ENCODE measurements at places on chromosomes 6 and 20. TPM values are rescaled to one million over a fixed set of nuclear protein-coding genes. Genes with fewer than 3 reads are reported as not detected.
A peak's percentile ranks its signal among the peaks of the same experiment; 100 is the strongest.

DNA sequence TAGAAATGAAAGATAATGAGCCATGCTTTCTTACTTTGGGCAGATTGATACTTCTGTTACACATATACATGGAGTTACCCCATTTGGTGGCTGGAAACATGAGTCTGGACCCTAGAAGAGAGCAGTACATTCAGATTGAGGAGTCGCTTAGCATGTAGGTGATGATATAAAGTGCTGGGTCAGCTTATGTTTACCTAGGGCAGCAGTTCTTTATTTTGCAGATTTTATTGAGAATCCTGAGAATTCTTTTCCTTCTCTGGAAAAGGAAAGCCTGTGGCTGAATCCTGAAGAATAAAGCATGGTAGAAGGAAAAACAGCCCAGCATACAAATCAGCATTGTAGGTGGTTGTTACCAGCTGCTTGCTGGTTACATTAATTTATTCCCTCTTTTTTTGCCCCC lies 91.2 kb downstream of the SMAP1 start:
- no peak for DNase-seq

DNA sequence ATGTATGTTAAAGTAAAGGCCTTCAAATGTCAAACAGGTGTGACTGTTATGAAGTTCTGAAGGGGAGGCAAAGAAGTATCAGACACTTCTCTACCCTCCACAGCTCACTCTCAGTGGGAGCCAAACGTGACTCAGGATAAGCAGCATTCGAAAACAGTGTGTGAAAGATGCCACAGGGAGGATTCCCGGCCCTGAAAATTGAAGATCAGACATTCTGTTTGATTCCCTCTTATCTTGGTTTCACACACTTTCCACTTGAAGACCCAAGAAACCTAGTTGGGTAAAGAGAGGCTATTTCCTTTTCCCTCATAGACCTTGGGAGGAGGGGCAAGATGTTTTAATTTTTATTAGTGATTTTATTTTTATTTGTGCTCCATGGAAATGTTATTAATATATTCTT lies 164.2 kb upstream of the SUPT3H start:
- no peak for DNase-seq

DNA sequence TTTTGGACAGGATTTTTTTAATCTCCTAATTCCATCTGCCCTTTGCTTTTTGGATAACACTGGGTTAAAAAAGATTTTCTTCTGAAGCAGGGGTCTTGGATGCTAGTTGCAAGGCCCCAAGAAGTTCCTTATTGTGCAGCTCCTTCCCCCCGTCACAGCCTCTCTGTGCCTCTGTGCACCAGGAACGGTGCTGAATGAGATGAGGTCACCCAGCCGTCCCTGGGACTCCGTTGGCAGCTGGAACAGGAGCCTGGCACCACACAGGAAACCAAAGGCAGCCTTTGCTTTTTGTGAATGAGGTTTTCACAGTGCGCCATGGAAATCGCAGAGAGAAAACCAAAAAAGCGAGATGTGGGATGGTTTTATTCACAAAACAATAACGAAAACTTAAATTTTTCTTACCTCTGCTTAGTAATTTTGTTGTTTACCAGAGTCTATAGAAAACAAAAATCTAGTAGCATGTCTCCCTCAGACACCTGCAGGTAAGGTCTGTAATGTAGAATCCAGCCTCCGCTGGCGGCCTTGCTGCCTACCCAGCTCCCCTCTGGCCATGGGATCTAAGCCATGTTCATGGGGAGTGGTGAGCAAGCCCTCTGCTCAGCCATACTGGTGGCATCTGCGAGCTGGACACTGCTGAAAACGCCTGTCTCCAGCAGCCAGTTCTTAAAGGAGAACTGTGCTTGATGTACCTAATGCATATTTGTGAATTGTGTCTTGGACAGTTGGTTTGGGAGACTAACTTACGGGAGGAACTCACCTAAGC lies 40.4 kb upstream of the SYNJ2 start:
- DNase-seq = no peak

GRCh38 chr6:16511723-16512489 lies 249.4 kb downstream of the ATXN1 start:
- no peak for DNase-seq

DNA sequence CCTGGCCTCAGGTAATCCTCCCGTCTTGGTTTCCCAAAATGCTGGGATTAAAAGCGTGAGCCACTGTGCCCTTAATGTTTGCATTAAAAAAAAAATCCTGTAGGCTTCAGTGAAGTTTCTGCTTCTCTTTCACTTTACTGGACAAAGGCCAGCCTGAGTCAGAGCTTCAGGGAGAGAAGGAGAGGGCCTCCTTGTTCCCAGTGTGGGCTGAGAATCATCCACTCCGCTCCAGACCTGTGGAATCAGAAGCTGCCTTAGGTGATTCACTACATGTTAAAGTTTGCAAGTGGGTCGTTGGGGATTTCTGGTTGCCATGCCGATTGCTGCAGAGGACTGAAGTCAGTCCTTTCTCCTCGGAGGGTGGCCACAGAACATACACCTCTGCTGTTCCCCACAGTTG lies 113.3 kb upstream of the EEF1E1 start:
- no peak for DNase-seq

GRCh38 chr6:139265512-139266190 lies 26.1 kb downstream of the TXLNB start:
- no peak for DNase-seq

- no peak for DNase-seq
These were observed 21.0 kb upstream of the MYT1 start for GRCh38 chr20:64143018-64143801.

DNA sequence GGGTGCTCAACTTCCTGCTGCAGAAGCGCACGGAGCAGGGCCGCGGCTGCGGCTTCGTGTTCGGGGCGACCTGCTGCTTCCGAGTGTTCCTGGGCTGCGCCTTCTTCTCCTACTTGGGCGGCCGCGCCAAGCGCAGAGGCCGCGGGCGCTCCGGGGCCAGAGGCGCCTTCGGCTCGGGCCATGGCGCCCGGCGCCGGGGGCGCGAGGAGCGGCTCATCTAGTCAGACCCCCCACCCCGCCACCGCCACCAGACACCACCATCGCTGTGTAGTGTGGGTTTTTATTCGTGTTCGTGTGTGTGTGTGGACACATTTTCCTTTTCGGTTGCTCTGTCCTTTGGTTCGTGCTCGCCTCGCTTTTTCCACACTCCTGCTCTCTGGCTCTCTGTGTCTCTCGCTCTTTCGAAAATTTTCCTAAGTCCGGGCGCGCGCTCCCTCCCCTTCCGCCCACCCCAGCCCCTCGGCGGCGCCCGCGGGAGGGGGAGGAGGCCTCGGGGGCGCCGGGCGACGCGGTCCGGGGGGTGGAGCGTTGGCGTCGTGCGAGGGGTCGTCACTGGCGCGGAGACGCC lies 38.1 kb downstream of the GNAS start:
- DNase-seq = peak; percentile 81

- no peak for DNase-seq
These were observed 2.5 kb downstream of the CCDC167 start for GRCh38 chr6:37496951-37497885.

DNA sequence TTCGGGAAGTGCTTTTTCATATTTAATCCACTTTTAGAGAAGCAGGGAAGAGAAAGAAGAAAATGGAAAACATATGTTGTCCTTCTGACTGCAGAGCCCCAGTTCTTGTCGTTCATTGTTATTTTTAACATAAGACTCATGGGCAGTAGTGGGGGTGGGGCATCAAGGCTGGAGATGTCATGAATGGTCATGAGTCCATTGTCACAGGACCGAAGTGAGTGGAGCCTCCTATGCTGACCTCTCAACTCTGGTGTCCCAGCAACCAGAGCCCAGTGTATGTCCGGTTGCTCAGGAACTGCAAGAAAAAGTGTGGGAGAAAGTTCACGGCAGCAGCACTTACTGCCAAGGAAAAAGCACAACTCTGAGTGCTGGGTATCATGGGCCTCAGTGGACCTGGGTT lies 108.6 kb downstream of the BANF2 start:
- peak; percentile 52 for DNase-seq

- DNase-seq = no peak
These were observed 479.6 kb upstream of the CHD6 start for GRCh38 chr20:42097741-42098140.

The BACH2 gene
- total RNA-seq = 4.3 TPM
